Activated CD4-positive, alpha-beta T cell treated with anti-CD3 and anti-CD28 coated beads for 24 hours (primary cell): ENCODE measurements at places on chromosomes 7 and 10.

GRCh38 chr10:71538608-71539260 is 142.0 kb downstream of the CDH23 start:
- no peak for DNase-seq

DNA sequence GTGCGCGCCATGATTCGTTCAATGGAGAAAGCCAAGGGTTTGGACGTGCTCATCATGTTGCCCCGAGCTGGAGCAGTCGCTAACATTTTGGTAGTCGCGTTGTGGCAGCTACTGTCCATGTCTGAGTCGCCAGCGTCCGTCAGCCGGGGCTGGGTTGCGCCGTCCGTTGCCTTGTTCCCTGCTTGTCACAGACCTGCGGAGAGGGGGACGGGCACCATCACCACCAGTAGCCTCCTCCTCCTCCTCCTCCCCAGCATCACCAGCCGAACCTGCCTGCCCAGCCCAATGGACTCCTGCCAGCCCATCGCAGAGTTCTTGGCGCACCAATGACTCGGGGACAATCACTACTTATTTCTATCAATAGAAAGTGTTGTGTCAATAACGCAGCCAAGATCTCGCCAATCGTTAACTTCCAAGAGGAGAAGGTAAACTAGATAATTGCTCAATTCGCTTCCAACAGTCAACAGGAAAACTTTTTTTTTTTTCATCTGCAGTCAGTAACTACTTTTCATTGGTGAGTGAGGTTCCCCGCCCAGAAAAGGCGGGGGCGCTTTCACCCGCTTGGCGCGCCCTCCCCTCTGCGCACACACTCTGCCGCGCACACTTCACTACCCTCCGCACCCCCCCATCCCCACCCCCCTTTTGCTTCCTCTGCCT is at the start of gene FEZF1:
Gene FEZF1, minus strand, starts transcription at position 432 of the 657 bp plus-strand sequence. Its CDS starts 313 bp downstream, at position 119.
- DNase-seq: no peak

DNA sequence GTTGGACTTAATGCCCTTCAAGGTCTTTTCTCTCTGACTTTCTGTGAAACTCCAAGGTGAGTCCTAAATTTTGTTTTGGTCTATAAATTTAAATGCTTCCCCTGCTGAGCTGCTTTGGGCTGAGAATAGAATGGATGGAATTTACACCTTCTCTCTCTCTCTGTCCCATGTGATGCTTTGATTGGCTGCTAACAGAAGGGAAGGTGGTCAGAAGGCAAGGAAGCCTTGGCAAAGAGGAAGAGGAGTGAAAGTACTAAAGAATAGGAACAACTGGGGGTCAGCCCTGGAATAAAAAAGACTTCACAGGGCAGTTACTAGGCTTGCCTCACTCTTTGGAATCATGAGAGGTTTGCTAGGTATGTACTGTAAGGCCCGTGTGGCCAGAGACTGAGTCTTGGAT is 260.2 kb downstream of the AUTS2 start:
- DNase-seq: no peak

DNA sequence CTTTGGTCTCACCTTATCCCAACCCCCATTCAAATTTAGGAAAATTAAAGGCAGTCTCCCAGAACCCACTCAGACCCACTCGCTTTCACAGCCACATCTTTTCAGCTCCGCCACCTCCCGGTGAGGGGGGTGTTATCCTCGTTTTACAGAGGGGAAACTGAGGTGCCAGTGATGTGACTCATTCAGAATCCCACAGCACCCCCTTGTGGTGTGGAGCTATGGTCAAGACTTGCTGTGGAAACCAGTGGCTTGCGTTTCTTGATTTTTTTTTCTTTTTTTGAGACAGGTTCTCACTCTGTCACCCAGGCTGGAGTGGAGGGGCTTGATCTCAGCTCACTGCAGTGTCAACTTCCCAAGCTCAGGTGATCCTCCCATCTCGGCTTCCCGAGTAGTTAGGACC is 27.6 kb downstream of the SLC35G1 start:
- peak; percentile 13 for DNase-seq

DNA sequence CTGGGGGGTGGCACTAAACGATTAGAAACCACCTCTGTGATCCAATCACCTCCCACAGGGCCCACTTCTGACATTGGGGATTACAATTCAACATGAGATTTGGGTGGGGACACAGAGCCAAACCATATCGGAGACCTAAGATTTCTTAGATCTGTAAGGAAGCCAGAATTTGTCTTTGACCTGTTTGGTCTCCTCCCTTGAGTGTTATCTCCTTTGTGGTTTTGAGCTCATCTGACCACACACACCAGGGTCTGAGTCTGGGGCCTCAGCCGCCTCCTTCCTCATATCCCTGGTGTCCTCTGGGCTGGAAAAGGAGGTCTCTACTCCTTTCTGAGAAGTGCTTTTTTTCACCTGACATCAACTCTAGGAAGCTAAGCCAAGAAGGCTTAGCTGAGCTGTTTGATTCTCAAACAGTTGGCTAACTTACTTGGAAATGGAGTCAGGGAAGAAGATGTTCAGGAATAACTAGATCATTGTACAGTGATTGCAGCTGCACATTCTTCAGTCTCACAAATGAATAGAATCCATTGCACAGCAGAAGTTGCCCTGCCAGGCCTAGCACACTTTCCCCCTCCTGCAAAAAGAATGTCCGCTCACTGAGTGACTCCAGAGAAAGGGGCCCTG is 167.4 kb downstream of the ARHGAP21 start:
- no peak for DNase-seq
